ENCODE measurements at places on chromosomes 13 and 19.
A peak's percentile ranks its signal among the peaks of the same experiment; 100 is the strongest.

DNA sequence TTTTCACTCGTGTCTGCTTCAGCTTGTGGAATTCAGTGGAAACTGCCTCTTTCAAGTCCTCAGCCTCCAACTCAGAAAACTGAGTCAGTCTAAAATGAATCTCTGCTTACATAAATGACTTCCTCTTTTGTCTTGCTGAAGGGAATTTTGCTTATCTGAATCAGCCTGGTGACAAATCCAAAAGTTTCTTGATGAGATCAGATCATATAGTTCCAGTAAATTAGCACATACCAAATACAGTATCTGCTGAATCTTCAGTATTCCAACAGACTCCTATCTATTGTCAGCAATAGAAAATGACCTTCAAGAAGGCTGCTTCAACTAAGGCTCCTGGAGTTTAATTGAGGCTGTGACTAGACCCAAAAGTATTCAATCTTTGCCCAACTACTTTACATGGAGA is 290.0 kb downstream of the MZT1 start:
- no peak for DNase-seq

- DNase-seq: no peak
These were observed 6.5 kb downstream of the ZNF426 start for GRCh38 chr19:9531933-9532332.

GRCh38 chr13:85828094-85828684 is 29.0 kb upstream of the SLITRK6 start:
- no peak for DNase-seq

- peak; percentile 97 for DNase-seq
These were observed at the start of gene ZNF473 for GRCh38 chr19:50025794-50026549. ZNF473 (plus strand) TSS chr19:50026005; CDS start chr19:50031083, 5,078 bp downstream.

DNA sequence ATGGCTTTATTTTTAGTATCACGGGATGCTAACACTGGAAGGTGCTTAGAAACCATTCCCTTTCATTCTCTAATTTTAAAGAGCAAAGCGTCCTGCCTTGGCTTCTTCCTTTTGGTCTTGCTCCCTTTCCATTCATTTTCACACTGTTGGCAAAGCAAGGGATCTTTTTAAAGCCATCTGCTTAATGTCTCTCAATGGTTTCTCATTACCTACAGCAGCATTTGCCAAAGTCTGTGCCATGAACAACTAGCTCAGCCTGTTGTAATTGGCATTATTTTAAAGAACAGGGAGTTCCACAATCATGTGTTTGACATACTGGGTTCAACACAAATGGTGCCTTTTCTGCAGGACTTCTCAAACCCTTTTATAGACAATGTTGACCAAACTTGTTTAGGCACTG is 444.3 kb downstream of the GPC6 start:
- DNase-seq: no peak

DNA sequence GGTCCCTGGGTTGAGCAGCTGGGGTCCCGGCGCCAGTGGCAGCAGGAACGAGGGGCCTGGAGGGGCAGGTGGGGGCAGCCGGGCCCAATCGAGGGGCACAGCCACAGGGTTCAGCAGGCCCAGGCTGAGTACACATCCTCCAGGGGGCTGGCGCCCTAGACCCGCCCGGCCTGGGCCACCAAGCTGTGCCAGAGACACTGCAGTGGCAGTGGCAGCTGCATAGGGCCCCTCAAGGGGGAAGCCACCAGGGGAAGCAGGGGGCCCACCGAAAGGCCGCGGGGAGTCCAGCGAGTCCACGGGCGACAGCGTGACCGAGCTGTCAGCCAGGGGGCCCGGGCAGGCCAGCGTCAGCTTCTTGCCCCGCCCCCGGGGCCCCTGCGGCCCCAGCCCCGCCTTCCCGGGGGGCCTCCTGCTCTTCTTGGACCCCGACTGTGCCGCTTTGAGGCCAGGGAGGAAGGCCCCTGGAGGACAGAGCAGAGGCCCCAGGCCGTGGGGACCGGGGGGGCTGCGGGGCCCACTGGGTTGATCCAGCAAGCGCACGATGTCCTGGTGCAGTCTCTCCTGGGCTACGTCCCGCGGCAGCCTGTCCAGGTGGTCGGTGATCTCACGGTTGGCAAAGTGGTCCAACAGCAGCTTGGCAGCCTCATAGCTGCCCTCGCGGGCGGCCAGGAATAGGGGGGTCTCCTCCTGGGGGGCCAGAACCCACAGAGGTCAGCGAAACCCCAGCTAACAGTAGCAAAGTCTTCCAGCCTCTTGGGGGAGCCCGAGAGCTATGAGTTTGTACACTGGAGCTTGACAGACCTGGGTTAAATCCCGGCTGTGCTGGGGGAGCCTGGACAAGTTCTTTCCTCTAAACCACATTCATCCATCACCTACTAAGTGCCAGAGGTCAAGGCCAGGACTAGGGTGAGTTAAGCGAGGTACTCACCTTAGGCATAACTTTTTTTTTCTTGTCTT is 39.5 kb downstream of the NOTCH3 start:
- DNase-seq: no peak

DNA sequence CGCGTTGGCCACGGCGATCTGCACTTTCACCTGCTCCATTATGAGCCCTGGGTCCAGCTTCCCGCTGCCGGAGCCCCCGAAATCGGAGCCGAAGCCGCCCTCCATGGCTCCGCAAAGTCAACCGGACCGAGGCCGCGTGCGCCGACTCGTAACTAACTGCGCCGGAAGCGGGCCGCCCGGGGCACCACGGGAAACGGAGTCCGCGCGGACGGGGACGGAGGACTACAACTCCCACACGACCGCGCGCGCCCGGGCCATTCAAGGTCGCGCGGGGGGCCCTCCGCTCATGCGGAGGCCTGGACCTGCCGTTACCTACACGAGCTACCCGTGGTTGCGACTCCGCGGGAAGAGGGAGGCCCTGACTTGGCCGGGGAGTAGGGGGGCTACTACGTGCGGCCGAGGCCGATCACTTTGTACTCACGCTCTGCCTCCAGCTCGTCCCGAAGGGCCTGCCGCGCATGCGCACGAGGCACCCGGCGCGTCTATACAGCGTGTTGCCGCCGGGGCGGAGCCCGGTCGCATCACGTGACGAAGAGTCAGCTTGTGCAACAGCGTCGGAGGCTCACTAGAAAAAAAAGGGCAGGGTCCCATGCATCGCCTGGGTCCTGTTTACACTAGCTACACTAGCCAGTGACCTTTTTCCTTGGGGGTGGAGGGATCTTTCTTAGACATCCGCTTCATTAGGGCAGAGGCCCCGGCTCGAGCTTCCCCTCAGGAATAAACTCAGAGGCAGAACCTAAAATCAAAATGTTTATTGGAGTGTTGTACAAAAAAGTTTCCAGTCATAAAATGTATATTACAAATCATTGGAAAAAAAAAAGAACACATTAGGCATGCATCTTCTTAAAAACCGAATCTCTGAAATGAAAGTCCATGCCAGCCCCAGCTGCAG is at the start of gene TIMM13:
Gene TIMM13 (minus strand): TSS at position 158 of the 892 bp plus-strand sequence. CDS start 53 bp downstream, at position 105.
- no peak for DNase-seq

DNA sequence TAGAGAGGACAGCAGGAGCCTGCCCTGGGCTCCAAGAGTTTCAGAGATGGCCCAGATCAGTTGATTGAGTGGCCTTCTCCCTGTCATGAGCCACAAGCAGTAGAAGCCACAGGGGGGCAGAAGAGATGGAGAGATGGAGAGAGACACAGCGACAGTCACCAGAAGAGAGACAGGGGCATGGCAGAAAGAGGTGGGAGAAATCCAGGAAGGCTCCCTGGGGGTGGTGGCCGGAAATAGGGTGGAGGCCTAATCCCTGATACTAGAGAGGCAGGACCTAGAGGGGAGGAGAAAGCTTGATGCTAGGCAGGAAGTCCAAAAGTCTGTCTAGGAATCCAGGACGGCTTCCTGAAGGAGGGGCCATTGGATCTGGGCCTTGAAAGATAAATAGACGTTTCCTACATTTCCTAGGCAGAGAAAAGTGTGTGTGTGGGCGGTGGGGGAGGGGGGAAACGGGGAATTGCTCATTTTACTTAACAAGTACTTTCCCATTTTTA is 9.6 kb upstream of the TPM4 start:
- DNase-seq: no peak
